Progenitor cell of endocrine pancreas (in vitro differentiated cells): ENCODE measurements at places on chromosomes 16 and 17. TPM values are rescaled to one million over a fixed set of nuclear protein-coding genes. Genes with fewer than 3 reads are reported as not detected.

Gene RNF227
- 1.8 and 2.3 TPM in 2 replicates for total RNA-seq

DNA sequence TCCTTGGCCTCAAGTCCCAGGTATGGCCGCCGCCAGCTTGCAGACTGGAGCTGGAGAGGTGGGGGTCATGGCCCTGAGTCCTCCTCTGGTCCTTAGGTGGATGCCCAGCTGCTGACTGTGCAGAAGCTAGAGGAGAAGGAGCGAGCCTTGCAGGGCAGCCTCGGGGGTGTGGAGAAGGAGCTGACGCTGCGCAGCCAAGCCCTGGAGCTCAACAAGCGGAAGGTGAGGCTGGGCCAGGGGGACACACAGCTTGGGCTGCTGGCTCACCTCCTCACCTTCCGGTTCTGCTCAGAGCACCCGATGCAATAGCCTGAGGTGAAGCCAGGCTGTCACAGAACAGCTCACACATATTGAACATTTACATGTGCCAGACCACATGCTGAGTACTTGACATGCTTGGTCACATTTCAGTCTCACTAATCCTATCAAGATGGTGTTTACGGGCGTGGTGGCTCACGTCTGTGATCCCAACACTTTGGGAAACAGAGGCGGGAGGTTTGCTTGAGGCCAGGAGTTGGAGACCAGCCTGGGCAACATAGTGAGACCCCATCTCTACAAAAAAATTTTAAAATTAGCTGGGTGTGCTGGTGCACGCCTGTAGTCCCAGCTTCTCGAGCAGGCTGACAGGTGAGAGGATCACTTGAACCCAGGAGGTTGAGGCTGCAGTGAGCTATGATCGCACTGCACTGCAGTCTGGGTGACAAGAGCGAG, 7.4 kb downstream of the RNF40 start:
- H3K4me3 ChIP-seq = no peak overlapping the region
- H3K27ac ChIP-seq = no peak overlapping the region
- no peak for DNase-seq
- H3K36me3 ChIP-seq = peaks cover 25% of the 10 kb centered on the region
- no peaks in the 10 kb centered on the region for H3K4me1 ChIP-seq

GRCh38 chr17:57419940-57420550, 163.7 kb downstream of the MSI2 start:
- peak overlapping the region; percentile 78 for H3K27ac ChIP-seq
- peaks cover 19% of the 10 kb centered on the region for H3K36me3 ChIP-seq

DNA sequence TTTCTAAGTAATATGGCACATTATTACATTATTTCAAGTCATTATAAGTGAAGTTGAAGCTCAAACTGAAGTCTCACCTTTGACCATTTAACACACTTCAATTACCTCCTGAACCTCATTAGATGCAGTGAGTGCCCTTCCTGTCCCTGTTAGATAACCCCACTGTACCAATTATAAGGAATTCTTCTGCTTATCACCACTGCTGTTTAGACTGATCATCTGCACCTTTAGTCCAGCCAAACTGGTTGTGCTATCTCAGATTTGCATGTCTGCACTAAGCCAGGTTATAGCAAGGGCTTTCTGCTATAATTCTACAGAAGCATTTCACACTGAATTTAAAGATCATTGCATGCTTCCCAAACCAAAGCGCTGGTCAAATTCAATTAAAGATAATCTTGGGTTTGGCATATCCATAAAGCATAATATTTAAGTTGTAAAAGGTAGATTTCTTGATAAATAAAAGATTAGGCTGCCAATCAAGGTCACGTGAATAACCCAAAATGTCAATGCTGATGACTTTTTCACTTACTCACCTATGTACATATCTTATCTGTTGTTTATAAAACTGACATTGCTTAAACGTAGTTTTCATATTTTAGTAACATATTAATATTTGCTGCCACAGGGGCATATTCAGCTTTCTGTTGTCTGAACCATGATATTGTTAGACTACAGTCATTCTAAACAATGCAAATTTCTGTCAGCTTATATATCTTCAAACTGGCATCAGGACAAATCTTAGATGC, 11.9 kb downstream of the ITFG1 start:
- DNase-seq = no peak
- peaks cover 18% of the 10 kb centered on the region for H3K4me1 ChIP-seq
- peaks cover 9% of the 10 kb centered on the region for H3K36me3 ChIP-seq
- no peak overlapping the region for H3K4me3 ChIP-seq
- no peaks in the 10 kb centered on the region for H3K27me3 ChIP-seq
- H3K27ac ChIP-seq = no peak overlapping the region

- H3K27me3 ChIP-seq = peaks cover 6% of the 10 kb centered on the region
- peak overlapping the region; percentile 100 for H3K27ac ChIP-seq
- H3K4me3 ChIP-seq = peak overlapping the region; percentile 99
- no peak for DNase-seq
- peaks cover 16% of the 10 kb centered on the region for H3K4me1 ChIP-seq
These were observed 684 bp upstream of the CWC25 start for GRCh38 chr17:38825762-38826247.

Gene CPHXL2
- total RNA-seq = not detected in 2 replicates

- no peaks in the 10 kb centered on the region for H3K4me1 ChIP-seq
- no peaks in the 10 kb centered on the region for H3K27me3 ChIP-seq
- H3K4me3 ChIP-seq = no peak overlapping the region
- H3K27ac ChIP-seq = no peak overlapping the region
- H3K36me3 ChIP-seq = peaks cover 2% of the 10 kb centered on the region
These were observed 813.9 kb downstream of the KCNJ18 start for GRCh38 chr17:22506231-22506630.

DNA sequence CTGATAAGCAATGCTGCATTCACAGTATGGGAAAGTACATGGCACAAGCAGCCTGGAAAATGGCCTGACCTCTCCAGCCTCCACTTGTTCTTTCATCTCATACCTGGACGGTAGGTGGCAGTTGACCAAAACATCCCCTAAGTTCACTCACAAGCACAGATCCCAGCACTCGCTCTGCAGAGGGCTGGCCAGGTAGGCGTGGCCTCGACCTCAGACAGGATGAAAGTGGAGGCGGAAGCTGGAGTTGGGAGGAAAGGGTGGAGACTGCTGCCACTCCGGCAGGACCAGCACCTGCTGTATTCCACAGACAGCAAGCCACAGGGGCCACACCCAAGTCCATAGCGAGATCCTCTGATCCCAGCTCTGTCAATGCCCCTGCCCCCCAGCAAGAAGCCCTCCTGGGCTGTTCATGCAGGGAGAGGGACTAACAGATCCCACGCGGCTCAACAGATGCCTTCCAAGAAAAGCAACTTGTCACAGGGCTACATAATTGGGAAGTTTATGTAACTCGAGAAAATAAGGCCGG, 31.3 kb downstream of the ZCCHC14 start:
- peaks cover 14% of the 10 kb centered on the region for H3K36me3 ChIP-seq
- peak; percentile 77 for DNase-seq
- H3K4me1 ChIP-seq = peaks cover 8% of the 10 kb centered on the region
- H3K27ac ChIP-seq = peak overlapping the region; percentile 90
